ENCODE measurements at places on chromosomes 4 and X. TPM values are rescaled to one million over a fixed set of nuclear protein-coding genes. Genes with fewer than 3 reads are reported as not detected.

DNA sequence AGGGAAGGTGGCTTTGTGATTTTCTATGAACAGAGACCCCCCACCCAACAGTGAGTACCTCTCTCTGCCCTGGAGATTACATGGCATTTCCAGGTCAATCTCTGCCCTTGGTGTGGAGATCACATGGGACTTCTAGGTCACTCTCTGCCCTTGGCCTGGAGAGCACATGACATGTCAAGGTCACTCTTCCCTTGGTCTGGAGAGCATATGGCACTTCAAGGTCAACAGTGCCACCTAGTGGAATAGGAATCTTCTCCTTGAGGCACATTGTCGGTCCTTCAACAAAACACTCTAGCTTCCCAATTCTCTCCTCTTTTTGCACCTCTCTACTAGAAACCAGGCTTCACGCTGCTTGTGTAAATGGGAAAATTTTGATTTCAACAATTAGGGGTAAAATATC lies 66.2 kb upstream of the TACR3 start:
- peaks cover 2% of the 10 kb centered on the region for H3K27me3 ChIP-seq
- peak; percentile 46 for DNase-seq
- H3K4me3 ChIP-seq = no peak overlapping the region
- peaks cover 23% of the 10 kb centered on the region for H3K36me3 ChIP-seq

DNA sequence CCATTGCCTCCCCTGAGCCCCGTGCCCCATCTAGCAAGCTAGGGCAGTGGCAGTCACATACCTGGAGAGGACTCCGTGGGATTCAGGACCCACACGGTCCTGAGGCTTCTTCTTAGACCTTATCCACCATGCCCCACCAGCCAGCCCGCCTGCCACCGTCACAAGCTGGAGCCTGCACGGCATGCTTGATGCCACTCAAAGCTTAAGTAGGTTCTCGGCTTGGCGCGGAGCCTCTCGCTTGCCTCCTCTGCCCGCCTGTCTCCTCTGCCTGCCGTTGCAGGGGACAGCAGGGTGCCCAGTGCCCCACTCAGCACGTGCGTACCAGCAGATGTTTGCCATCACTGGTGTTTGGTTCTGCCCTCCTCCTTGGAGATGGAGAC lies 14.1 kb downstream of the PSAPL1 start:
- H3K27ac ChIP-seq = no peak overlapping the region
- H3K4me3 ChIP-seq = no peak overlapping the region
- H3K4me1 ChIP-seq = peaks cover 7% of the 10 kb centered on the region

DNA sequence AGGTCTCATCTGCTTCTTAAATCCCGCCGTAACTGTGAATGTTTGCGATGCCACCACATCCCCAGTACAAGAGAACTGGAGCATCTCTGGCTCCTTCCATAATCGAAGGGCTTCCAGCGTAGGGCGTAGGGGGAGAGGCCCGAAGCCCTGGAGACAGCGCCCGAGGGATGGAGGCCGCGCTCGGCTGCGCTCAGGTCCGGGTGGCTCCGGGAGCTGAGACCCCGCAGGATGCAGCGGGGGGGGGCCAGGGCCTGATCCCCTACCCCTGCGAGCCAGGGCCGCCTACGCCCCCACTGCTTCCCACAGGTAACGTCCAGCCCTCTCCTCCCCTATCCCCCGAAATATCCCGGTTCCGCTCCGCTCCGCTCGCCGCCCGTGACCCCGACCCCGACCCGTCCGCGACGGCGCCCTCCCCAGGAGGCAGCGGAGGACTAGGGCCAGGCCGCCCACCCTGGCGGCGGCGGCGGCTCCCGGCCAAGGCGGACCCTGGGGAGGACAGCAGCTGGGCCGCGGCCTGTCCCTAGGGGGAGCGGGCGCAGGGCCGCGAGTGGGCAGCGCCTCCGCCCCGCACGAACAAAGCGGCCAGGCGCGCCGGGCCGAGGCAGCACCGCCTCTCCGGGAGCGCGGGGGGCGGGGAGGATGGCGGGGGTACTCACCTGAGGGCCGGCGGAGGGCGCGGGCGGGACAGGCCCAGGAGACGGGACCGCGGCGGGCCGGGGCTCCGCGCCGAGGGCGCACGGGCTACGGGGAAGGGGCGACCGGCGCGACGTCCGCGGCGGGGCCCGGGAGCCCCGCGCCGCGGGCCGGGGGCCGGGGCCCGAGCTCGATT lies 723 bp downstream of the WDFY3 start:
- peak; percentile 69 for DNase-seq
- H3K4me3 ChIP-seq = peak overlapping the region; percentile 98
- H3K4me1 ChIP-seq = peaks cover 36% of the 10 kb centered on the region
- H3K27ac ChIP-seq = peak overlapping the region; percentile 57
- H3K27me3 ChIP-seq = 0 out of 2 replicates have a peak, but pooled peaks cover 3% of the 10 kb centered on the region

DNA sequence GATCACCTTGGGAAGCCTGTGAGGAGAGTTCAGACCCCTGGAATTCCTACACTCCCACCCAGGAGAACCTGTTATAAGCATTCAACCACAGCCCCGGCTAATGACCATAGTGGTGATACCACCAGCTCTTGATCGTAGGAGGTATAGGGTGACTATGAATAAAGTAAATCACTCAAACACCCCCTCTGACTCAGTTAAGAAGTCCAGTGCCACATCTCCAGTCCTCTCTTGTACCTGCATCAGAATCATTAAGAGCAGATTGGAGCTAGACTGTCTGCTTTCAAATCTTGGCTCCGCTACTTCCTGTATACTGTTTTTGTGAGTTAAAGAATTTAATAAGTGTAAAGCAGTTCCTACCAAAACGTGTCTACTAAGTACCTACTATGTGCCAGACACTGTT lies 565.1 kb upstream of the DIPK2B start:
- H3K27ac ChIP-seq = no peak overlapping the region
- H3K4me1 ChIP-seq = peaks cover 70% of the 10 kb centered on the region
- H3K27me3 ChIP-seq = no peaks in the 10 kb centered on the region
- H3K4me3 ChIP-seq = no peak overlapping the region
- H3K36me3 ChIP-seq = peaks cover 7% of the 10 kb centered on the region
- DNase-seq = no peak

The TEX13B gene
- 3.4 TPM for total RNA-seq

DNA sequence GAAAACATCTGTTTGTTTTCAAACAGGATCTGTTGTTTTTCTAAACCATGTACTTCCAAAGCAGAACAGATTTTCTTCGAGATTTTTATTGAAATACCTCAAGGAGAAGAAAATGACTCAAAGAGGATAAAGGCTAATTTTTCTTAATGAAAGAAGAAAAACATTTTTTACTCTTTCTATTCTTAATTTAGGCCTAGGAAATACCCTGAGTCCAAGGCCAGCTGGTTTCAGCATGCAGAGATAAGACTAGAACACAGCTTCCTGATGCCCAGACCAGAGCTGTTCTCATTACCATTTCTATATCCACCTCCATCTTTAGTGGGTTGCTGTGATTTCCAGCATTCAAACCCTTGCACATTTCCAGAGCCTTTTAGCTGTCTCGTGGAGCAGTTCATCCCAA lies 18.3 kb downstream of the GAB1 start:
- DNase-seq = no peak
- peaks cover 81% of the 10 kb centered on the region for H3K4me1 ChIP-seq
- no peaks in the 10 kb centered on the region for H3K27me3 ChIP-seq
- no peaks in the 10 kb centered on the region for H3K36me3 ChIP-seq

The RP2 gene
- total RNA-seq = 6.2 TPM

GRCh38 chr4:181030961-181031360 lies 1212.2 kb upstream of the TENM3 start:
- H3K4me1 ChIP-seq = peaks cover 9% of the 10 kb centered on the region
- H3K36me3 ChIP-seq = peaks cover 11% of the 10 kb centered on the region
- H3K27me3 ChIP-seq = no peaks in the 10 kb centered on the region
- H3K27ac ChIP-seq = no peak overlapping the region
- DNase-seq = no peak

DNA sequence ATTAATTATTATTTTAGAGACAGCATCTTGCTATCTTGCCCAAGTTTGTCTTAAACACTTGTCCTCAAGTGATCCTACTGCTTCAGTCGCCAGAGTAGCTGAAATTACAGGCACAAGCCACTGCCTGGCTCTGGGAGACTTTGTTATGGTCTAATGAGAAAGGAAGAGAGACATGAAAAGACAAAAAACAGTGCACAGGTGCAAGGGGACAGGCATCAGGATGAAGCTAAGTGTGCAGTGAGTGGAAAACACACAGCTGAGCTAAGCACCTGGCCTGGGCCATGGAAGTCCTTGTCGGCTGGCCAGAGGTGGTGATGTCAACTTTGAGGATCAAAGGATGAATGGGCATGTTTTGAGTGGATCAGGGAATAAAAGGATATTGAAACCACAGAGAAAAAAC lies 102.7 kb downstream of the HS3ST1 start:
- no peak overlapping the region for H3K27ac ChIP-seq
- DNase-seq = no peak
- peaks cover 65% of the 10 kb centered on the region for H3K36me3 ChIP-seq
- H3K4me1 ChIP-seq = no peaks in the 10 kb centered on the region

The DOK7 gene
- total RNA-seq = 0.22 TPM

DNA sequence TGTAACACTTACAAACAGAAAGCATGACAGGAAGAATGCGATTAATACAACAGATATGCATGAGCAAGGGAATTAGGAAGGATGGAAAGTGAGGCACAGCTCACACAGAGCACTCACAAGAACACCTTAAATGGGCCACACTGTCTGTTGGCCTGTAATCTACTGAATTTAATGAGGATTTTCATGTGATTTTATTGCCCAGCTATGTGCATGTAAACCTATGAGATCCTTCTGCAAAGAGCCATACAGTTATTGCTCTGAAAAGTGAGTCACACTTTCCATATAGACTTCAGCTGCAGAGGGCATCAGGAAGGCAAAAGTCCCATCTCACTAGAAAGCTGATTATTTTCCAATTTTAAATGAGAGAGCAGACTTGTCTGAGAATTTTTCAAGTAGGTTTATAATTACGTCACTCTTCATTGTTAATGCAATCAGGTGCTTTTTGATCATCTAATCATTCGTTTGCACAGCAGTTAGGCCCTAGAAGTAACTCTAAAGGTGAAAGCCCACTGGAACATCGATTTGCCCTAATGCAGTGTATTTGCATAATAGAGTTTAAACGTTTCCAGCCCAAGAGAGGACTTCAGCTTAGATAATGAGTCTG lies 832.7 kb upstream of the INTU start:
- DNase-seq = no peak
- H3K4me1 ChIP-seq = peaks cover 13% of the 10 kb centered on the region
- H3K27ac ChIP-seq = no peak overlapping the region
- no peaks in the 10 kb centered on the region for H3K27me3 ChIP-seq
- no peaks in the 10 kb centered on the region for H3K36me3 ChIP-seq

GRCh38 chrX:68719181-68719903 lies 71.9 kb downstream of the STARD8 start:
- no peak for DNase-seq
- H3K4me1 ChIP-seq = peaks cover 4% of the 10 kb centered on the region
- H3K36me3 ChIP-seq = 0 out of 2 replicates have a peak, but pooled peaks cover 2% of the 10 kb centered on the region
- no peak overlapping the region for H3K4me3 ChIP-seq
- H3K27ac ChIP-seq = no peak overlapping the region

The DUSP21 gene
- not detected for total RNA-seq

DNA sequence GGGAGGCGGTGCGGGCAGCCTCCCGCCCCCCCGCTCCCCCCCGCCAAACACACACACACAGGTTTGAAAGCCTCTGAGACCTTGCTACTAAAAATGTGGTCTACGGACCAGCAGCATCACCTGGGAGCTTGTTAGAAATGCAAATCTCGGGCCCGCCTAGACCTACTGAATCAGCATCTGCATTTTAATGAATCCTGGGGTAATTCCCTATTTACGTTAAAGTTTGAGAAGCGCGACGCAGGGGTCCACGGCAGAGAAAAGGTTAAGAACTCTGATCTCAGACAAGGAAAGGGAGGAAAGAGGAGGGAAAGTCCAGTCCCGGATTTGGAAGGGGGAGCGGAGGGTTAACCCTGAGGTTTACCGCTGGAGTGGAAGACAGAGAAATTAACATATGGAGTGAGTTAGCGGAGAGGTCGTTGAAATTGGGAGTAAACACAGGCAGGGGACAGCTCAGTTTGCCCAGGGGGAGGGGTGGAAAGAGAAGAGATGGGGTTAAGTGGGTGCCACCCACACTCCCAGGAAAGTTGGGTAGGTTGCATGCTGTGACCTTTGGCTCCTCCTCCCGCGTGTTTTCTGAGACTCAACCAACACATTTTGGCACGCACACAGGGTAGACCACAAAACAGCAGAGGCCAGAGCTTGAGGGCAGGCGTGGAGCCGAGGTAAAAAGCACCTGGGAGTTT lies 483.6 kb downstream of the BCOR start:
- H3K27me3 ChIP-seq = peaks cover 17% of the 10 kb centered on the region
- H3K4me1 ChIP-seq = peaks cover 50% of the 10 kb centered on the region
- peak overlapping the region; percentile 92 for H3K27ac ChIP-seq
- DNase-seq = peak; percentile 47

The ZNF157 gene
- 1.7 TPM for total RNA-seq

- no peak for DNase-seq
- no peak overlapping the region for H3K27ac ChIP-seq
- H3K36me3 ChIP-seq = 0 out of 2 replicates have a peak, but pooled peaks cover 4% of the 10 kb centered on the region
- peaks cover 21% of the 10 kb centered on the region for H3K4me1 ChIP-seq
- H3K27me3 ChIP-seq = no peaks in the 10 kb centered on the region
These were observed 113.4 kb upstream of the FAM241A start for GRCh38 chr4:112031712-112032328.

- DNase-seq = no peak
- H3K27me3 ChIP-seq = no peaks in the 10 kb centered on the region
- H3K36me3 ChIP-seq = no peaks in the 10 kb centered on the region
- no peak within 1 kb of the TSS for H3K4me3 ChIP-seq
- H3K4me1 ChIP-seq = peaks cover 5% of the 10 kb centered on the region
These were observed at the start of gene STAP1 for GRCh38 chr4:67558493-67558892. TSS of gene STAP1 (plus strand) at chr4:67558727. CDS start at chr4:67558810, 83 bp downstream.

The ARL9 gene
- total RNA-seq = 0.48 TPM

GRCh38 chrX:108309144-108309543 lies 129.1 kb downstream of the COL4A6 start:
- no peaks in the 10 kb centered on the region for H3K36me3 ChIP-seq
- H3K27ac ChIP-seq = no peak overlapping the region
- DNase-seq = no peak
- peaks cover 11% of the 10 kb centered on the region for H3K4me1 ChIP-seq
- no peak overlapping the region for H3K4me3 ChIP-seq

GRCh38 chr4:40630335-40631021 lies 814 bp upstream of the RBM47 start:
- peaks cover 60% of the 10 kb centered on the region for H3K4me1 ChIP-seq
- H3K27ac ChIP-seq = peak overlapping the region; percentile 100
- peaks cover 12% of the 10 kb centered on the region for H3K36me3 ChIP-seq

Data from WTC11 (cell line).